ENCODE measurements at places on chromosomes 6 and 20.

DNA sequence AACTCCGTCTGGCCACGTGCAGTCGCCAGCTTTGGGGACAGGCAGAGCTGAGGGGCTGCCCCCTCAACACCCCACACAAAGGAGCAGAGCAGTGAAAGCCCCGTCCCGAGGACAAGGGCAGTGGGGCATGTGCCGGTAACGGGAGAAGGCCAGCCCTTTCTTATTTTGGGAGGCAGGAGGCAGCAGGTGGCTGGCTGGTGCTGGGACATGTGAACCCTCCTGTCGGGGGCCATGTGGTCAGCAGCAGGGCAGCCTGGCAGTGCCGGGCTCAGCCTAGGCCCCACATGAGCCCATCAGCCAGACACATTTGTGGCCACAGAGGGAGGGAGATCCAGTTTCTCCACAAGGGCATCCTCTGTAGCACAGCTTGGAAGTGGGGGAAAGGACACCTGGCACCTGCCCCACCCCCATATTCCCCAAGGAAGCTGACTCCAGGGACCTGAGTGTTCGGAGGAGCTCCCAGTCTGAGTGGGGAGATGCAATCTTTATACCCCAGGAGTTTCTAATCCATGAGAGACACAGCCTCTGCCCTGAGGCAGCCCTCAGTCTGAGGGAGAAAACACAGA, 137.6 kb downstream of the MRPL14 start:
- DNase-seq: no peak

DNA sequence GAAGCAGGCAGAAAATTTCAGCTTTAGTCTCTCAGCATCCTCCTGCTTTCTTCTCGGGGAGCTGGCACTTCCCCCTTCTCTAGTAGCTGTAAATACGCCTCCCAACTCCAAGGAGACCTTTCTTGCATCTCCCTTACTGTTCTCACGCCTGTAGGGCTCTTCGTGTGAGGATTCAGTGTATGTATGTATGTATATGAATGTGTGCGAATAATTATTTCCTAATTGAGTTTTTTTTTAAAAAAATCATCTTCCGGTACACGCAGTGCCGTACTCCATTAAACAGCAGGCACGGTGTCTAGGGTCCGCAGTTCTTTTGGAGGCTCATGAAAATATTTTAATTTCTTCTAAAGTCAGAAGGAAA, 85.4 kb downstream of the HFE start:
- no peak for DNase-seq

- DNase-seq: no peak
These were observed 66.1 kb downstream of the JPH2 start for GRCh38 chr20:44120676-44121425.

GRCh38 chr20:7378864-7379605, 561.2 kb downstream of the HAO1 start:
- DNase-seq: no peak

Measured in H54 (cell line).